Peyer's patch (tissue), 4 donors: ENCODE measurements at places on chromosomes 11 and 22.

- DNase-seq: no peak
These were observed 28.2 kb upstream of the DGKZ start for GRCh38 chr11:46319074-46319453.

DNA sequence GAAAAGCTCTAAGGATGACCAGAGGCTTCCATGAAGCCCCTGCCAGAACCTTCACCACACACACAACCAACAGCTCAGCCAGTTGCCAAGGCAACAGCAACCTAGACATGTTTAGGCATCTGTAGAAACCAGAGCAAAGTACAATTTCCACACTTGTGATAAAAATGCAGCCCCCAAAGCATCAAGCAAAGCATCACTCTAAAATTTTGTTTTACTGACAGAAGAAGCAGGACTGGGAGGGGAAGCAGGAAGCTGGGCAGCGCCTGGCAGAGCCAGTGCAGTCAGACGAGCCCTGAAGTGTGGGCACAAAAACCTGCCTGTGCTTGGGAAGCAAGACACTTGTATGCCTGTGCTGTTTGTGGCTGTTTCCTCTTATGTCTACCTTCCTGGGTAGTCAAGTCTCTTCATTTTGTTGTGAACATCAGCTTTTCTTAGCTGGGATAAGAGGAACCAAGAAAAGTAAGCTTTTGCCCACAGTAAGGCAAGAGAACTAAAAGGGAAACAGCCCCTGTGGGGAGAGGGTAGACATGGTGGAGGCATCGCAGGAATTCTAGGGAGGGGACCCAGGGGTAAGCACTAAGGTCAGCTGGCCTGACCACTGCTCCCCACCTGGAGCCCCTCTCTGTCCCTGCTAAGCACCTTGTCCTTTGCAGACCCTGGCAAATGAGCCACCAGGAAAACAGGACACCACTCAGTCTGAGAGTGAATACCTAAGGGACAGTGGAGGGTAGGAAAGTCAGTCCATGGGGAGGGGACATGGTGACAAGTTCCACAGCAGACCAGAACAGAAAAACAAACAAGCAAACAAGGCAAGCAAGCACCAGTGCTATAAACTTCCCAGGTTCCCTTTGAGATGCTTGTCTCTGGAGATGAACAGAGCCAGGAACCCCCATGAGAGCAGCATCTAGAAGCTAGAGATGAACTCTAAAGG is 13.4 kb downstream of the PACSIN2 start:
- no peak for DNase-seq

- DNase-seq: no peak
These were observed 303.0 kb upstream of the PITPNB start for GRCh38 chr22:28222052-28222451.

GRCh38 chr11:133834682-133835592 is 10.4 kb downstream of the SPATA19 start:
- DNase-seq: peak; percentile 53

DNA sequence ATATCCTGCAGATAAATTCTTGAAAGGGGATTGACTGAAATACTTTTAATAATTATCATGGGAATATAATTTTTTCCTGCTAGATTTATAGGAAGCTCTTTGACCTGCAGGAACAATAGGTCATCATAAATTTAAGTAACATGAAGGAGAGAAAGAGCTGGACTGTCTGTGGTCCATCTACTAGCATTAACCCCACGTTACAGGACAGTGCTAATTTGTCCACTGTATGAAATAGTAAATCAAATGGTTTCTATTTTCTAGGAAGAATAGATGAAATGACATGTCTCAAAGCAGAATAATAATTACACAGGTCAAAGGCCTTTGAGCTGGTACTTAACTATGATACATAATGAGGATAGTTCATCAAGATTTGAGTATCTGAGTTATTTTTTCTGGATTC is 825.4 kb upstream of the CNTN5 start:
- DNase-seq: no peak

GRCh38 chr11:100888836-100889235 is 201.7 kb downstream of the ARHGAP42 start:
- DNase-seq: no peak

DNA sequence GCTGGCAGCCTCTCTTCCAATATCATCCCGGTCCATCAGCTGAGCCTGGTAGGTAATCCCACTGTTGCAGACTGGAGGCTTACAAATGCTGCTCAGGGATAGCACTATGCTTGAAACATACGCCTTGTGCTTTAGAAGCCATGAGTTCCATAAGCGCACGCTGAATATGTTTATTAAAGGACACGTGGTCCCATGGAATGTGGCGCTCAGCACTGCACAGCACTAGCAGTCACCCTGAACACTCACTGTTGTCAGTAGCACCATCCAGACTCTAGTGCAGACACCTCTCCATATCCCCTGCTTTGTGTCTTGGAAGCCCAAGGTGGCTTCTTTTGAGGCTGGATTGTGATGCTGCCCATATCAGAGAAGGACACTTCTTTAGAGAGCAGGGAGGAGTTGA is 120.9 kb downstream of the MAML2 start:
- DNase-seq: no peak

DNA sequence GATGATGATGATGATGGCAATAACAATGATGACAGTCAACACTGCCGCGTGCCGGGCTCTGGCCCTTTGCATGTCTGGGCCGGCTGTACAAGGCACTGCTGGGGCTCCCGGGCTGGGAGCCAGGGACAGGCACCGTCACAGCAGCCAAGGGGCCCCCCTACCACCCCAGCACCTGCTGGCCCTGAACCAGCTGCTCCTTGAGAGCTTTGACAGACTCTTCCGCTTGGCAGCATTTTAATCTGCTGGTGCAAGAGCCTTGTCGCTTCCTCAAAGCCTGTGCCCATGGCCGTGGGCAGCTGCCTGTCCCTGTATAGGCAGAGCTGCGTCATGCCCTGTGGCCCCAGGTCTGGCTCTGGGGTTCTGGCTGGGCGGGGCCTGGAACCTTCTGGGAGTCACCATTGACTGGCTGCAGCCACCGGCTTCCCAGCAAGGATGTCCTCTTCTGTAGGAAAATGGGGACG is 12.9 kb upstream of the MUC6 start:
- DNase-seq: no peak

DNA sequence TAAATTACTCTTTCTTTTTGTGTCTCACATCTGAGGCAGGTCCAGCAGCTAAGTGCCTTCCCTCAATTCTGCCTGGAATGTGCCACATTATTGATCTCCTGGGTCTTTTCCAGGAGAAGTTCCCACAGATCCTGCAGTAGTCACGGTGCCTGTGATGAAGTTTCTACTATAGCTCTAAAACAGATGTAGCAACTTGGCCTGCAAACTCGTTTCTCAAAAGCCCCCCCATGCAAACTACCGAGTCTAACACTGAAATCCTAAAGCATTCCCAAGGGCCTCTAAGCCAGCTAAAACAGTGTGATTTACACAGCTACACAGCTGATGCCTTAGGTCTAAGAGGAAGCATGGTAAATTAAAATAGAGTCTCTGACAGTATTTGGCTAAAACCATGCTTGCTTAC is 54.3 kb downstream of the DDI1 start:
- no peak for DNase-seq

DNA sequence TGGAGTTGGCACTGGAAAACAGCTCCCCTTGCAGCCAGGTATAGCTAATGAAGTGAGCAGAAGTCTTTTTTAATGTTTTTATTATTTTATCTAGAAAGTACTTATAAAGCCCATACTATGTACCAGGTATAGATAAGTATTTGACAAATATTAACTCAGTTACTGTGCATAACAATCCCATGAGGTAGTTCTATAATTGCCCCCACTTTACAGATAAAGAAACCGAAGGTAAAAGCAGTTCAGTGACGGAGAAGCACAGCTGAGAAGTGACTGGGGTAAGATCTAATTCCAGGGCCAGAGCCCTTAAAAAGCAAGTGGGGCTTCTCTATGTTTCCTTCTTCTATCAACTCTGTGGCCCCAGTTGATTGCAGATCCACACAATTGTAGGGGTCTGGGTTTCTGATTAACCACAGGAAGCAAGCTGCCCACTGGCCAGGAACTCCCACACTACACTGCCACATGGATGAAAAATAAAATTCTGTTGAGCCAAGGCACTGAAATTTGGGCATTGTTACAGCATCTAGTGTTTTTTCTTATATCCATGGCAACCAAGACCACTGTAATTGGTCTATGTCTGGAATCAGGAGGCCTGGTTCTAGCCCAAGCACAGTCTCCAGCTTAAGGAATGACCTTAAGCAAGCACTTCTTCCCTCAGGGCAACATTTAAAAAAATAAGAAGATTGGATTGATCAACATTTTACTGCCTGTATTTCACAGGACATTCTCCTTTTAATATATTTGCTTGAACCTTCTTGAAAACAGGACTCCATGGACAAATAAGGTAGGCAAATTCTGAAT is 55.3 kb upstream of the TEAD1 start:
- DNase-seq: no peak

GRCh38 chr11:43577566-43578264 is 102.8 kb upstream of the HSD17B12 start:
- no peak for DNase-seq

DNA sequence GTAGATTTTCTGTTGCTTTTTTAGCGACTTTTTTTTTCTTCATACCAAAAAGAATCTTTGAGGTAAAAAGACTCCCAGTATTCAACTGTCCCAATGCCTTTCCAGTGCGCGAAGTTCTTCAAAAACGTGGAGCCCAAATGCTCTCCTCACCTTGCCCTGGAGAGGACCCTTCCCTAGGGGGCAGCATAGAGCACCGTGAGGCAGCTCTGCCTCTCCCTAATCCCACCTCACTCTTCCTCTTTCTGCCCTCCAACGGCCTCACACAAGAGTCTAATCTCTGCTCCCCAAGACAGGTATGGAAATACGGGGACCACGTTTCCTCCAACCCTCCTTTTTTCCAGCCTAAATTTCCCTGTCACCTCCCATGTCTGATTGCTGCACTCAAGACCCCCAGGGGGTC is 117.5 kb upstream of the ALX4 start:
- no peak for DNase-seq

- no peak for DNase-seq
These were observed 685.3 kb downstream of the KCNA4 start for GRCh38 chr11:29331451-29332010.

- no peak for DNase-seq
These were observed 57.6 kb downstream of the SMIM38 start for GRCh38 chr11:69213316-69213715.

GRCh38 chr11:22577854-22578253 is 47.8 kb downstream of the FANCF start:
- no peak for DNase-seq

- no peak for DNase-seq
These were observed 195.2 kb upstream of the RAG2 start for GRCh38 chr11:36792996-36793914.

DNA sequence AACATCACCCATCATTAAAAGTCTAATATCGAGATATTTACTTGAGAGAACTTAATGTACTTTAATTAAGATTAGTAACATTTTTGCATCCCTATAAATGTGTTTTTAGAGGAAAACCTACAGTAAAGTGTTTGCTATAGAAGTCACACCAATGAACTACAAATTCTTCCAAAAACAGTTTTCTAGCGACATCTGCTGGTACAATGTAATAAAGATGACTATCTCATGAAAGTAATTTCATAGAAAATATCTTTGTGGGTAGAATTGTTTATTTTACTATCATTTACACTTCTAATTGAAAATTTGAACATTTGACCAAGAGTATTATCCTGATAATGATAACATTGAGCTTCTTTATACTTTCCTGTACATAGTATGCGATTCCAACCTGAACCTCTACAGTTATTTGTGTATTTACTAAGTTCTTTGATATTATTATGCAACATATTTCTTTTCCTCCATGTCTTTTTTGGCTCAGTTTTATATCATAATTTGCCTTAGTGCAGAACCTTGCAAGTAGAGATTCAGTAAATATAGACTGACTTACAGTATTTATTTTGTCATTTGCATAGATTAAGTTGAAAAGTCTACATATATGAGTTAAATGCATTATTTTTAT is 252.7 kb downstream of the TMEM135 start:
- DNase-seq: no peak

DNA sequence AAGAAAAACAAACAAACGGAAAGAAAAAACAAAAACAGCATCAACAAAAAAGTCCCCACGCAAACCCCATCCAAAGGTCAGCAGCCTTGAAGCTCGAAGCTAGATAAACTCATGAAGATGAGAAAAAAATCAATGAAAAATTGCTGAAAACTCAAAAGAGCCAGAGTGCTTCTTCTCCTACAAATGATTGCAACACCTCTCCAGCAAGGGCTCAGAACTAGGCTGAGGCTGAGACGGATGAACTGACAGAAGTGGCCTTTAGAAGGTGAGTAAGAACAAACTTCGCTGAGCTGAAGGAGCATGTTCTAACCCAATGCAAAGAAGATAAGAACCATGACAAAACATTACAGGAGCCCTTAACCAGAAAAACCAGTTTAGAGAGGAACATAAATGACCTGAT is 18.4 kb upstream of the FTH1 start:
- no peak for DNase-seq

GRCh38 chr11:2655016-2655719 is 44.6 kb downstream of the KCNQ1OT1 start:
- peak; percentile 25 for DNase-seq

GRCh38 chr11:86063536-86063935 is 5.3 kb downstream of the PICALM start:
- DNase-seq: no peak

DNA sequence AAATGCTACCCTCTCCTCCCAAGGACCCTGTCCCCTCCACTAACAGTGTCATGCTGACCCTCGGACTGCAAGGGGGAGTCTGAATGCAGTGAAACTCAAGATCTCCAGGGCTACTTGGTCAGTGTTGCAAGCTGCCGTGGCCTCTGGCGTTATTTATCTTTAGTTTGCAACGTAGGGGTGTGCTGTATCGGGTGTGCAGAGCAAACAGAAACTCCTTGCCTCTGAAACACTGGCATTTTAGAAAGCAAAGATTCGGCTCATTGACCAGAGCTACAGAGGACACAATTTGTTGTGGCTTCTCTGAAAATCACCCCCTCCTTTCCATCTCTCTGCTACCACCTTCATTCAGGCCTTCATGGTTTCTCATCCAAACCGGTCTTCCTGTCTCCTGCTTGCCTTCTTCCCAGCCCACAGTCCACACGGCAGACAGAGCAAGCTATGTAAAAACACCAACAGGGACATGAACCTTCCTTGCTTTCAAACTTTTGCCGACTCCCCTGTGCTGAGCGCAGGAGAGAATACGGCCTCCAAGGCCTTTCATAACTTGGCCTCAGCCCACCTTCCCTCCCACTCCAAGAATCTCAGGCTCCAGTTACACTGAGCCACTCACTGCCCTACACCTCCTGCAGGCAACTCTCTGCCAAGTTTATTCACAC is 14.9 kb downstream of the FZD4 start:
- no peak for DNase-seq

DNA sequence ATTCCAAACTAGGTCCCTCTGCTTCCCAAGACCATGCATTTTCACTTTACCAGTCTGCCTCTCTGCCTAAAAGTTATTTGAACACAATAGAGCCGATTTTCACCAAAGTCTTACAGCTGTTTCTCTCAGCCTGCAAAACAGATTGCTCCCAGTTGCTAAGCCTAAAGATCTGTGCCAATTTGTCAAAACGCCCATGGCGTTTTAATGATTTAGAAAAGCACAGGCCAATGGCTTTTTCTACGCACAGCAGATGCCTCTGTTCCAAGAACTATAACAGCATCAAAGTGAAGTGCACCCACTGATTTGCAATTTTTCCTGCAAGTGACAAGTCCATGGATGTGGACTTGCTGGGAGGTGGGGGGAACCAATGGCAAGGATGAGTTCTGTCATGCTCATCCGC is 173.9 kb upstream of the SYN3 start:
- no peak for DNase-seq

- no peak for DNase-seq
These were observed 86.1 kb upstream of the BDNF start for GRCh38 chr11:27786331-27786730.
